ENCODE measurements at places on chromosomes 4 and X.

DNA sequence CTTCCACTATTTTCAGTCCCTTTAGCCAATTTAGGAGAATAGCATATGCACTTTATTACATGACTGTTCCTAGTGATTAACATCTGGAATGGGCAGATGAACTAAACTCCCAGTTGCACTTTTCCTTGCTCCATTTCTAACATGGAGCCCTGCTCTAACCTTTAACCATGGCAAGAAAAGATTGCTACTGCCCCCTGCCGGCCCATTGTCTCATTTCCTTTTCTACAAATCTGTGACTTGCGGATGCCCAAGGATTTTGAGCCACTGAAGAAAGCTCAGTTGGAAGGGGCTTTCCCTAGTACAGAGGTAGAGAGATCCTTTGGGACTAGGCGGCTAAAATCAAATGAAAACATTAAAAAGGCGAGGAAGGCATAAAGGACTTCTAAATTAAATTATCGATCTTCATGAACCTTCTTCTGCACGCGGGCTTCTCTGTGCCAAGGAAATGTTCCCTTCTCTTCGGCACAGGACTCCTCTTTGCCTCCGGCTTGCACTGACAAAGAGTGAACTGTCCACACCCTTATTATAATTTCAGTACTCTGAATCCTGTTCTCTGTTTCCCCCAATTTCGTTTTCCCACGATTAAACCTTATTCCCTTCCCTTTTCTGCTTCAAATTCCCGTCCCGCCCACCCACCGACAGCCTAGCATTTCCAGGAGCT is 577 bp upstream of the GLRA2 start:
- no peak for DNase-seq

- no peak for DNase-seq
Observed at GRCh38 chr4:80173841-80174240, 23.5 kb upstream of the PRDM8 start.

DNA sequence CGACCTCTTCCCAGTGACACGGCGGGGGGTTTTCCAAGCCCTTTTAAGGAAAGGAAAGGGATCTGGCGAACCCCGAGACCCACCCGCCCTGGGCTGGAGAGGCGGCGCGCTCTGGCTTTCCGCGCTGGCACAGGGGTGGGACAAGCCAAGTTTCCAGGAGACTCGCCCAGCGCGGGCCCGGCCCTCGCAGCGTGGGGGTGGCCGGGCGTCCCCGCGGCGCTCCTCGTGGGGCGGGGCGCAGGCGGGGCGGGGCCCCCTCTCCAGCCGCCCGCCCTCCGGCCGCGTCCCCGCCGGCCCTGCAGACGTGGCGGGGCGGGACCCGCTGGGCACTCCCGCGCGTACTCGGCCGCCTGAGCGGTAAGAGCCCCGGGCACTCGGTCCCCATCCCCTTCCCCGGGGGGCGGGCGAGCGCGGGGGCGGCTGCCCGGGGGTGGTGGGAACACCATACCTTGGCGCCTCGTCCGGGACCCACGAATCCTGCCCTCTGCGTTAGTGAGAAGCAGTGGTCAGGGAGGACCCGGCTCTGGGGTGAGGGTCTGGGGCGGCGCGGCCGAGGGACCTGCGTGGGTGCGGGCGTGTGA is at the start of gene FAM114A1:
FAM114A1 (plus strand) TSS at position 329 of the 581 bp plus-strand sequence. CDS start 10,273 bp downstream, outside the sequence.
- no peak for DNase-seq

DNA sequence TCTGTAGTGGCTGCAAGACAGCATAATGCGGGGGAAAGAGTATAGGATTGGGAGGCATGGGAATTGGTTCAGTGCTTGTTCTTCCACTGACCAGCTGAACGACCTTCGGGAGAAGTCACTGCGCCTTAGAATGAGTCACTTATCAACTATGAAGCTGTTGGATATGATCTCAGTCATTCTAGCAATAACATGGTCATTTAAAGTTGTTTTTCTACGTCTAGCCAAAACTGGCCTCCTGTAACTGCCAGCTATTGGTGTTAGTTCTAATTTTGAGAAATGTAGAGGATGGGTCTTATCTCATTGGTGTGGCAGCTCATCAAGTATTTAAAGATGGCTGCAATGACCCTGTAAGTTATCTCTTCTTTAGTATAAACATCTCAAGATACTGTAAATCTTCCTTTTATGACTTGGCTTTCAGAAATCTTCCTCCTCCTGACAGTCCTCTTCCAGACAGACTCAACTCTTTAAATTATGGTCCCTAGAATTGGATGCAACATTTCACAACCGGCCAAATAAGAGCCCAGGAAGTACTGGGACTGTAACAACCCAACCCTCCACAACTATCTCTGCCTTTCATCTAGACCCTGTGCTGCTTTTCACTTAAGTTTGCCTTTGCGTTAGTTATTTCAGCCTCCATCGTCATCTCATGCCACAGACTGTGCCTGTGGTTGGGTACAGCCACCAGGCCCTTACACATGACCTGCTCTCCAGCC is 243.3 kb downstream of the CBR4 start:
- no peak for DNase-seq
